ENCODE measurements at places on chromosomes 4 and X.

- no peak for DNase-seq
These were observed 655.8 kb downstream of the PCDH7 start for GRCh38 chr4:31375936-31376335.

GRCh38 chr4:145730026-145730425, 50.1 kb downstream of the C4orf51 start:
- DNase-seq, result no peak

DNA sequence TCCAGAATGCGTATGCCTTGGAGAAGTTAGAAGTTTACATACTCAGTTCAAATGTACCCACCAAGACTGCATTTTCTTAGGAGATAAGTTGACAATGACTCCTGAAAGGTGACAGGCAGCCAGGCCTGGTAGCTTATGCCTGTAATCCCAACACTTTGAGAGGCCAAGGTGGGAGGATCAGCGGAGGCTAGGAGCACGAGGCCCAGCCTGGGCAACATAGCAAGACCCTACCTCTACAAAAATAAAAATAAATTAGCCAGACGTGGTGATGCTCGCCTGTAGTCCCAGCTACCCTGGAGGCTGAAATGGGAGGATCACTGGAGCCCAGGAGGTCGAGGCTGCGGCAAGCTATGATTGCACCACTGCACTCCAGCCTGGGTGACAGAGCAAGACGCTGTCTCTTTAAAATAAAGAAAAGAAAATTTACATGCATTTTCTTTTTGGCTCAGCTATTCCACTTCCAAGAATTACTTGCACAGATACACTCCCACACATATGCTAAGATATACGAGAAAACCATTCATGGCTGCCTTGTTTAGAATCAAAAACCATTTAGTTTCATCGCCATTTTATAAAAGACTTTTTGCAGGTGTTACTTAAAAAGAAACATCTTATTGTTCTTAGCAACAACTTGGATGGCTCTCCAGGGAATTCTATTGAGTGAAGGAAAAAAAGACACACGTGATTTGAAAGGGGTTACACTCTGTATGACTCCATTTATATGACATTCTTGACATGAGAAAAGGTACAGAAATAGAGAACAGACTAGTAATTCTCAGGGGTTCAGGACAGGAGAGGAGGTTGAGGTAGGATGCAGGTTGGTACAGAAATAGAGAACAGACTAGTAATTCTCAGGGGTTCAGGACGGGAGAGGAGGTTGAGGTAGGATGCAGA, 66.3 kb downstream of the DHRSX start:
- DNase-seq, result no peak

- no peak for DNase-seq
These were observed 100.0 kb downstream of the MAOA start for GRCh38 chrX:43756076-43756475.

DNA sequence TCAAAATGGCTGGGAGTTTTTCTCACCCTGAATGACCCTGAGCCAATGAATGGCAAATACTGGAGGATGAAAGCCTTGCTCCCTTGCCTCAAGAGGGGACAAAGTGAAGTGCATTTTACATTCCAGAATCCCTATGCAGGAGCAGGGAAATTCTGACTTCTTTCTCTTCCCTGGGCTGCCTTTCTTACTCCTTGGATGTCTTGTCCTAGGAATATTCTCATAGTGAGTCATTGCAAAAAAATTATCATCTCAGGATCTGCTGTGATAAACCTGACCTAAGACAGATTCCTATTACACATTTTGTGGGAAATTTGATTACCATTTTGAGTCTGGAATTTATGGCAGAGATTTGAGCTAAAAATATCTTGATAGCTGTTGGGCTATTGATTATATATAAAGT, 199.9 kb downstream of the TMA16 start:
- no peak for DNase-seq

GRCh38 chr4:52833941-52834525, 28.1 kb upstream of the RASL11B start:
- DNase-seq, result no peak
